Activated CD4-positive, alpha-beta T cell treated with anti-CD3 and anti-CD28 coated beads, Interleukin-10, Interleukin-2, amounts not matched to agents 100 ng/mL and 50 ng/mL, durations not matched to agents 16 hours and 8 hours (primary cell): ENCODE measurements at places on chromosomes 5 and 9.
A peak's percentile ranks its signal among the peaks of the same experiment; 100 is the strongest.

DNA sequence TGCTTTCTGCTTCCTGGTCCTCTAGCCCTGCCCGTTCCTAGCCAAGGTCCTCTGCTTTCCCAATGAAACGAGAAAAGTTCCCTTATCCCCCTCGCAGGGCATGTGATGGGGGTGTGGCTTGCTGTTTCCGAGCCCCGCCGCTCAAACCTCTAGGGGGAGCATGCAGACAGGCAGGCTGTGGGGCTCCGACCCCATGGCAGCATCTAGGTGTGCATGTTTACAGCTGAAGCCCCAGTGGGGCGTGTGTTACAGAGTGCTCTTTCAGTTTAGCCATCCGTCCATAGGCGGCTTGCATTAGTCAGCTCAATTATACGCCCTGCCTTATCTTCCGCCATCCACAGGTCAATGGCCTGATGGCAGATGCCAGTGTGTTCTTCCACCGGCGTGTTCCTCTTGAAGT lies 48.3 kb upstream of the SPATA31E1 start:
- DNase-seq: peak; percentile 2

DNA sequence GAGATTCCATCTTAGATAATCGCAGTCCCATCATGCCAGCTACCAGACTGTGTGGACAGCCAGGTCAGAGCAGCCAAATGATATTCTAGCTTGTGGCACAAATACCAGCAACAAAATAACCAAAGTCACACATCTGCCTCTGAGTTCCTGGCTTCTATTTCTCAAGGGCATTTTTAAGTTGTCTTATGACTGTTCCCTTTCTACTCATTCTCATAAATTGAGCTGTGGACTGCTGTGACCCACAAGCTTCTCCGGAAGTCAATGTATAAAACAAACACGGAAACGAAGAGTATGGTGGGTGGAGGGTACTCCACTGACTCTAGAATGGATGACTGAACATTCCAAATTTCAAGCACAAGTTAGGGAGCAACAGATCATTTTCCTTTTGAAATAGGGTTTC lies 43.9 kb downstream of the PDCD1LG2 start:
- DNase-seq: peak; percentile 32

GRCh38 chr9:33995449-33995848 lies 53.2 kb downstream of the UBAP2 start:
- DNase-seq: no peak

GRCh38 chr9:92324431-92324830 lies 719 bp downstream of the NOL8 start:
- no peak for DNase-seq

DNA sequence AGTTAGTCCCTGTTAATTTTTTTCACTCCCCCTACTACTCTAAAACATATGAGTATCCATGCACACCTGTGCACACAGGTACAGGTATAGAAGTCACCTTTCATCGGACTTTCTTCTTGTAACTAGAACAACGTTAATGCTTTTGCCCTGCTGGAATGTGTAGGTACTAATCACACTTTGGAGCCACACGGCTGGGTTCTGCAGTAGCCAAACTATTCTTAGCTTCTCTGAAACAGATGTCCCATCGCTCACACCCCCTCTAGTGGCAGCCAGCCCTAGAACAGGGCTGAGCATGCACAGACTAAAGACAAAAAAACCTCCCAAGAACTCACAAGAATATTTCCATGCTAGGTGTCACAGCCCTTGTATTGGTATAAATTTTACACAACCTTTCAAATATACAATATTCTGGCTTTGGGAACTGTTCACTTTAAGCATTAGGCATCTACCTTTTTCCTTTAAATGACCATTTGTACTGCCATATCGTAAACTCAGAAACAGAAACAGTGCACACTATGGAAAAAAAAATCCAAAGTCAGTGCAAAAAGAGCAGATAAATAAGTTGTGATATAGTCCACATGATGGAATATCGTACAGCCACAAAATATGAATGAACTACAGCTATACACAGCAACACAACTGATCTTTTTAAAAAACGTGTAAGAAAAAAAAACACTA lies 64.0 kb downstream of the RETREG1 start:
- peak; percentile 48 for DNase-seq

GRCh38 chr5:180323941-180324600 lies 29.1 kb downstream of the GFPT2 start:
- no peak for DNase-seq

GRCh38 chr9:18928711-18929110 lies 104.3 kb downstream of the SAXO1 start:
- DNase-seq: no peak

DNA sequence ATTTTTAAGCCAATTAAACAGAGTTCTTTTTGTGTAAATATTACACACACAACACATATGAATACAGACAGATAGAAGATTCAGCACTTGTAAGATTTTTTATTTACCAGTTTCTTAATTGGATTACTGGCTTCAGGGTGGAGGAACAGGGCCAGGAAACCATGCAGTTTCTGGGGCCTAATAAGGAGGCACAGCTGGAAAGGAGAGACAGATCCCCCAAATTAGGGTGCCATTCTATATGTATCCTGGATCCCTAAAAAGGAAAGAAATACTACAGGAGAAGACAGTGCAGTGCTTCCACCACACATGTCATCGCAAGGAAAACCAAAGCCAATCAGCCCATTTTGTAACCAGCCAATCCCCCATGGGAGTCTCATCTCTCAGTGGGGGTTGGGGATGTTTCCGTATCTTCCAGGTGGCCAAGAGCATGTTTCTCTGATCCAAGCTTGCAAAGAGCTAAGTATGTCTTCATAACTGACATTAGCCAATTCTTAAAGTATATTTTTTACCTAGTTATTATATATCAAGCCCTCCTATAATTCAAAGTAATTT lies 15.8 kb upstream of the ABO start:
- no peak for DNase-seq

- DNase-seq: peak; percentile 19
These were observed 66.7 kb downstream of the IQGAP2 start for GRCh38 chr5:76469656-76470290.

DNA sequence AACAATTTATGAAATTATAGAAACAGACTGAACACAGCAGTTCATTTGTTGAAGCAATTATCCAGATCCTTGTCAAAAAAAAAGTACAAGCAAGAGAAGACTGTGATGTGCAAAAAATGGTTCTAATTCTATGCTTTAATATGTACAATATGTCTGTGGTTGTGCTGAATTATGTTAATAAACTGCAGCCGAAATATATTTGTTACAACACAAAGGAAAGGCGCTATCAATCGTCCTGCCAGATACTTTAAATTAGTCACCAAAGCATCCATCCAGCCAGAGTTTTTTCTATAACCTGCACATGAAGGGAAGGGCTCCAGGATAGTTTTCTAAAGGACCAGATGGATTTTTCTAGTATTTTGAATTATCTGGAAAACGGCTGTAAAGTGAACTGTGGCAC lies 259.5 kb downstream of the BNC2 start:
- no peak for DNase-seq

- no peak for DNase-seq
These were observed 44.7 kb downstream of the DIAPH1 start for GRCh38 chr5:141574122-141574510.

DNA sequence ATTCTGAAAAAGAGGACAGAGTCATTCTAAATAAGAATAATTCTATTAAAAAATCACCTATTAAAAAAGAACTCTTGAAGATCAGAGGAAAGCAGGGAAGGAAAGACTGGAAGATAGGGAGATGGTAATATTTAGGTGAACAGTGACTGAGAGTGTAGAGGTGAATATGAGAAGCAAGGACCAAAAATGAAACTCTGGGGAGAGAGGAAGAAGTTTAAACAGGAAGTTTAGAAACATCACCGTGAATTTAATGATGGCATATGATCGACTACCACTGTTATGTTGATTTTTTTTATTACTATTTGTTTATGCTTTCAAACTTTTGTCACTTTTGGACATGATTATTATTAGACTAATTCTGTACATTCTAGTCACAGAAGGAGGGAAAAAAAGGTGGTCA lies 1.7 kb upstream of the SPINK6 start:
- no peak for DNase-seq

GRCh38 chr5:168853972-168854371 lies 274.8 kb upstream of the PANK3 start:
- peak; percentile 28 for DNase-seq

DNA sequence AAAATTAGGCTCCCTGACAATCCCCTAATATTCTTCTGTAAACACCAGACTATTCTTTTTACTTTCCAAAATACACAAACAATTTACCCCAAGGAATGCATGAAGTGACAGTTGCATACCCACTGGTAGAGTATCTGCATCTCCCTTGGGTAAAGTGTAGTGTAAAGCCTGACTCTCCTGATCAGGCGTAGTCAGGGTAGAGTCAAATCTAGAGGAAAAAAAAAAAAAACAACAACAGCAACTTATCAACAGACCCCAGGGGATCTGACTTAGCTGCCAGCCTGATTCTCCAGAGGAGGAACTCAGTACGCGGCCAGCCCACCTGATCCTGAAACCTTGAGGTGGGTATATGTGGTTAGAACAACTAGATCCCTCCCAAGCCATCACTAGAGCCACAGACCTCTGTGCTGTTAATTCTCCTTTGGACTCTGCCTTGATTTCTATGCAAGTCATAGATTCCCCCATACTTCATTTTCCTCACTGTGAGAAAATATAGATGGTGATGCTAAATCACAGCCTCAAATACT lies 61.0 kb downstream of the ZNF608 start:
- DNase-seq: no peak

GRCh38 chr9:28319981-28320380 lies 746.7 kb upstream of the C9orf72 start:
- DNase-seq: no peak

- no peak for DNase-seq
These were observed 14.6 kb downstream of the ARL15 start for GRCh38 chr5:54295651-54296276.

GRCh38 chr5:168681556-168682183 lies 102.5 kb upstream of the PANK3 start:
- DNase-seq: peak; percentile 8

- DNase-seq: no peak
These were observed 1.2 kb downstream of the MTAP start for GRCh38 chr9:21803649-21804048.

DNA sequence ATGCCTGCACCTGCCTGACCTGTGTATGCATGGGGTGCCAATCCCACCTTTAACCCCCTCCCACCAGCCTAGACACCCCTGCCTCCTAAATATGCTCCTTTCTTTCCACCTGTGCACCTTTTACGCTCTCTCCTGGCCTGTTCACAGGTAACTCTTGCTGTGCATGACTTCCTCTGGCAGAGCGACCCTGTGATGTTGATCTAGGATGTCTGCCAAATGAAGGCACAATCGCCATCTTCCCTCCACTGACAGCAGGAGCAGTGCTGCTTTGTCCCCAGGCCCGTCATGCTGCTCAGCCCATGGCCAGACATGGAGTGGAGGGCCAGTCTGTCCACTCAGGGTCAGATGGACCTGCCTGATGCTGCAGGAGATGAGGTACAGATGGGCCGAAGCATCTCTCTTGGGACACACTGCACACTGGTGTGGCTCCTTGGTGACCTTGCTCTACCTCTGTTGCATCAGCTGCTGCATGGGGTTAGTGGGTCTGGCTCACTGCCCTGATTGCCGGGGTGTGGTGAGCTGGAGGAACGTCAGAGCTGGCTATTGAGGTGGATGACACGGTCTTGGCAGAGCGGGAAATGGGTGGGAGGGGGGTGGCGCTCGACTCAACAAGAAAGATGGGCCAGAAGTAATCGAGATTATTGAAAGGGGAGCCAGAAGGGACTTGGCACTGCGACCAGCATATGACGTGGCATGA lies 101.7 kb upstream of the PITX1 start:
- DNase-seq: no peak

GRCh38 chr9:131593091-131593820 lies 47.9 kb downstream of the PRRT1B start:
- DNase-seq: no peak

DNA sequence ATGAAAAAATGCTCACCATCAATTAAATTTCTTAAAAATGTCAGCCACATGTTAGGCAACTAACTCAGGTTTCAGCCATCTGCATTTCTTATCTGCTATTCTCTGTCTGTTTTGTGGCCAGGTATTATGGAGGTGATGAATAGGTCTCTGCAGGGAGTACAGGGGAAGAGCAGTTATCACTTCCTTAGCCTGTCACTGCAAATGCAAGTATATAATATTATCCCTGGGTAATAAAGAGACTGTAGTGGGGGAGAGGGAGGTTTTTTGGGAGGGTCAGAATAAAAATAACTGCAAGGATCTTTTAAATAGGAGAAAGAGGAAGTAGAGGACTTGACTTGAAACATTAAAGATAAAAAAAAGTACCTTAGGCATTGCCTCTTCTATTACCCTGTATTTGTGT lies 49.6 kb upstream of the PTGER4 start:
- DNase-seq: no peak

DNA sequence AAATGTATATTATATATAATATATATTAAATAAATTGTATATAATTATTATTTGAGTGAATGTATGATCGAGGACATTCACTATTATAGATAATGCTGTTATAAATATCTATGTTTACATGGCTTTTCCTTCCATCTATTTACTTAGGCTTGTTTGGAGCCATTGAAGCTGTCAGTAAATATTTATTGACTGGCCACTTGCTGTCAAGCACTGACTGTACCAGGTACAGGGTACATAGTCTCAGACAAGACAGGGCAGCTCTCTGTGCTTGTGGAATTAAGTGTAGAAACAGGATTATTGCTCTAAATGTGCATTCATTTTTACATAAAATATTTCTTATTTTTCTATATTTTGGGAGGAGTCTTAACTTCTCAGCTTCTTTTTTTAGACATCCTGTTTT lies 16.4 kb downstream of the FAXDC2 start:
- DNase-seq: no peak

- no peak for DNase-seq
These were observed 168.5 kb downstream of the GAS1 start for GRCh38 chr9:86778761-86779160.

GRCh38 chr5:157020511-157021222 lies 38.2 kb downstream of the HAVCR1 start:
- no peak for DNase-seq

DNA sequence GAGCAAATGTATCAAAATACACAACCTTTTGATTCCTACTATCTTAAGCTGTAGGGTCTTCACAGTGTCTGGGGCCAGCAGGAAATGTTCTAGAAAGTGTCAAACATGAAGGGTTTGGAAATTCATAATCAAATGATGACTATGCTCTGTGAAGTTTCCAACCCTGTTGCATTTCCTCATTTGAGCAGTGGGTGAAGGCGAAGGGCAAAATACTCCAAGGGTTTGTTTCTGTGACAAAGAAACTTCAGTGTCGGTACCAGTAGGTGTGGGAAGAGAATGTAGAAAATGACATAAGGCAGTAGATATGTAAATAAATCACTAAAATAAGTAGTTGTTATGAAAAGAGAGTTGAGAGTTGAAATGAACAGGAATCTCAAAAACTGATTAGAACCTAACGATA lies 576 bp downstream of the ALDOB start:
- no peak for DNase-seq

DNA sequence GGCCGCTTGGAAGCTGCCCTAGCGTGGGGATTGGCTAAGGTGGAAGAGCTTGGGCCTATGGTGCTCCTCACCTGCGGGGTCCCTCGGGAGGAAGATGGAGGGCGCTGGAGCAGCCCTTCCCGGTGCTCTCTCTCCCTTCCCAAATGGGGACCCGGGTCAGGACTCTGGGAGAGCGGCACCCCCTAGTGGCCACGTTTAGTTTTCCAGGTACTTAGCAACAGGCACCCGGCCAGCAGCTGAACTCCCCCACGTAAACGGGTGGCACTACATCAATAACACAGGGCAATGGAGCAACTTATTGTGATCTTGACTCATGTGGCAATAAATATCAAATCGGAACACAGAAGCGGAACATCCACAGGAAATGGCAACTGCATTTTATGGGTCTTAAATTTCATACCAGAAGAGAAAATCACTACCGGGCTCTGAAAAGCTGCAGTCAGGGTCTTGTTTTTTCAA lies 316.6 kb downstream of the AGTPBP1 start:
- DNase-seq: peak; percentile 59

GRCh38 chr9:72039532-72039931 lies 20.9 kb downstream of the C9orf57 start:
- DNase-seq: no peak
